ENCODE measurements at places on chromosomes 11 and 22. TPM values are rescaled to one million over a fixed set of nuclear protein-coding genes. Genes with fewer than 3 reads are reported as not detected.

SCN2B gene
- not detected for total RNA-seq

CLDN5 gene
- 0.47 TPM for total RNA-seq

MOGAT2 gene
- total RNA-seq, result not detected

TCN1 gene
- total RNA-seq, result not detected

TMEM191C gene
- total RNA-seq, result 0.59 TPM

PPP1R14B gene
- 238 TPM for total RNA-seq

OR8K5 gene
- not detected for total RNA-seq

CARD10 gene
- total RNA-seq, result not detected

SPDYC gene
- not detected for total RNA-seq

MMP13 gene
- total RNA-seq, result not detected

GRCh38 chr11:10349806-10350205 is 44.9 kb downstream of the ADM start:
- DNase-seq, result no peak

DNA sequence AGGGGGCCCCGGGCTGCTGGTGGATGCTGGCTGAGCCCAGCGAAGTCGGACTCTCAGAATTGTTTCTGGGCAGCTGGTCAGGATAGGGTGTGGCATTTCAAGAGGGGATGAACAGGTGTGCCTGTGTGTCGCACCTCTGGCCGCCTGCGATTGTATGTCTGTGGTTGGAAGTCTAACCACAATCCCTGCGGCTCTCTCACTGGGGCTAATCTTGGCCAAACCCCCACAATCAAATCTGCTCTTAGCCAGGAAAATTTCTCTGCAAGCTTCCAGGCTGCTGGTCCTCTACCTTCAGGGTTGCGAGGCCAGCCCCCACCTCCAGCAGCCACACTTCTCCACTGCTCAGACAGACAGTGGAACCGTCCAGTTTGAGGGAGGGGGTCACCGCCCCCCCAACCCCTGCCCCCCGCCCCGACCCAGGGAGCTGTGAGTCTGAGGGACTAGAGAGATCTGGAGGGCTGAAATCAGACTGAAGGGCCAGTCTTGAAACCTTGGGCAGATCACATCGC is 953 bp downstream of the ATG16L2 start:
- no peak for DNase-seq

DNA sequence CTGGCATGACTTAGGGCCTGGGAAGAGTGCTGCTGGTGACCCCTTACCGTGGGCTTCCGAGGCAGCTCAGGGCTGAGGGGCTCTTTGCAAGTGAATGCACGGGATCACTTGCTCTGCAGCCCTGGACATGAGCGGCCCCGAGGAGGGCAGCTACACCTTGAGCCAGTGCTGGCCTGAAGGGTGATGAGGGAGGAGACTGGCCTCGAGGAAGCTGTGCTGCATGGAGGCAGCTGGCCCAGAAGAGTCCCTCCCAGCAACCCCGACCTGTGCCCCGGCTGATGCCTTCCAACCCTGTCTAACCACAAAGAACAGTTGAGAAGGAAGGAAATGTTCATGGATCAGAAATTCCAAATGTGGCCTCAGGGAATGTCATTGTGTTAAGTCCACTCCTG is 45.2 kb downstream of the TBX1 start:
- no peak for DNase-seq

- DNase-seq, result no peak
Observed at GRCh38 chr11:829847-830294, 2.2 kb downstream of the CRACR2B start.

DNA sequence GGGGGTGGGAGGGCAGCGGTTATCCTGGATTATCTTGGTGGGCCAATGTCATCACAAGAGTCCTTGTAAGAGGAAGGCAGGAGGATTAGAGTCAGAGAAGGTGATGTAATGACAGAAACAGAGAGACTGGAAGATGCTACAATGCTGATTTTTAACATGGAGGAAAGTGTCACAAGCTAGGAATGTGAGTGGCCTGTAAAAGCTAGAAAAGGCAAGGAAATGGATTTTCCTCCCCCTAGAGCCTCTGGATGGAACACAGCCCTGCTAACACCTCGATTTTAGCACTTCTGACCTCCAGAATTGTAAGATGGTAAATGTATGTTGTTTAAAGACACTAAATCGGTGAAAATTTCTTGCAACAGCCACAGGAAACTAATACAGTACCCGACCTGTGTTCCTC is 109.3 kb downstream of the MN1 start:
- DNase-seq, result no peak

DNA sequence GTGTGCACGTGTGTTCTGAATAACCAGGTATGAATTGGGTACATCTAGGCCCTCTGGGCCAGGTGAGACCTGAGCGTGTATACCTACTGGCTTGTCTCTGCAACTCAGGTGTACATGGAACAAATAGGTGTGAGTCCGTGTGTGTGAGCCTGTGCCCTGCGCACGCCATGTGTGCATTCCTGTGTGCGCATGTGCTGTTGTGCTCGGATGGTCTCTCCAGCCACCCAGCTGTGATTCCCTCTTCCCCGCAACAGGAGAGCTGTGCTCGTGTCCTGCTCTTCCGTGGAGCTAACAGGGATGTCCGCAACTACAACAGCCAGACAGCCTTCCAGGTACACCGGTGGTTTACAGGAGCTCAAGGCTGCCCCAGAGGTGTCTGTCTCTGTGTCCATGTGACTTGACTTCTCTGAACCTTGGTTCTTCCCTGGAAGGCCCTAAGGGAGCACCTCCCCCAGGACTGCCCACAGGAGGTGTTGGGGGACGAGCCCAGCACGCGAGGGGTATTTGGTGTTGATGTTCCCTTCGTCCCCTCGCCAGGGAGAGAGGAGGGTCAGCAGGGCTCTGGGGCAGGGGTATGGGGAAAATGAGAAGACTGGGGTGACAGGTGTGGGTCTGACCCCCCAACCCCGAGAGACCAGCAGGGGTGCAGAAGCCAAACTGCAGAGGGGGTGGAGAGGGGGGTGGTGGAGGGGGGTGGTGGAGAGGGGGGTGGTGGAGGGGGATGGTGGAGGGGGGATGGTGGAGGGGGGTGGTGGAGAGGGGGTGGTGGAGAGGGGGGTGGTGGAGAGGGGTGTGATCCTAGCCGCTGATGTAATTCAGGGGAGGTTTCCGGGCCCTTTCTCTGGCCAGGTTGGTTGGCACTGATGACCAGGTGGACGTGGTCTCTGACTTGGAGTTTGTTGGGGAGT is 10.7 kb downstream of the SHANK3 start:
- DNase-seq, result no peak

DNA sequence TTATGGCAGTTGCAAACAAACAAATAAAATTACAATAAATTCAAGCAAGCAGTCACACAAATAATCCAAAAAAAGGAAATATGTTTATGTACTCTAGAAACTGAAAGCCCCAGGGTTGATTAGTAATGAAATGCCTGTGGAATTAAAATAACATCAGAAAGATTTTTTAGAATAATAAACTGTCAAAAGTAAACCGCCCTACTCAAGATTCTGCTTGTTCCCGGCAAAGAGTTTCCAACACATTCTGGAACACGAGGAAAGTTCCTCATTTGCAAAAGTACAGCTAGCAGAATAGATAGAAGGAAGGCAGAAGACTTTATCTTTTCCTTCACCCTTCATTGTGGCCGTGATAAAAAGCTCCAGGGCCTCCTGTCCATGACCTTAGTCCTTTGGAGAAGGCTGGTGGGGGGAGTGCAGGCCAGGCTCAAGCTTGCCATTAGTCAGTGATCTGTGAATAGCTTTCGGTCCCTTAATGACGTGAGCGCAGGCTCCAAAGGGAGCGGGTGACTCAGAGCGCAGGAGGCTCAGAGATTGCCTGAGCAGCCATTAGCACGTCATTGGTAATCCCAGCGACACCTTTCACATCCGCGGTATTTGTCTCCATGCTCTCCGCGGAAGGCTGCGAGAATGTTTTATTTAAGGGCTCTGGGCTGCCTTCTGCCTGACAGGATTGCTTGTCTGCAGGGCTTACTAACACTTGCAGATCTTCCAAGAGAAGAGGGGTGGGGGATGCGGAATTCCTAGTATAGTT is 458.3 kb downstream of the METTL15 start:
- no peak for DNase-seq

GRCh38 chr11:64324692-64325469 is 7.0 kb downstream of the PRDX5 start:
- no peak for DNase-seq

- DNase-seq, result no peak
Observed at GRCh38 chr11:103967985-103968384, 68.5 kb upstream of the DDI1 start.

GRCh38 chr11:44036811-44037657 is 10.7 kb upstream of the ACCSL start:
- peak; percentile 11 for DNase-seq

- DNase-seq, result no peak
Observed at GRCh38 chr11:59728913-59729312, 15.3 kb upstream of the OR10V1 start.

DNA sequence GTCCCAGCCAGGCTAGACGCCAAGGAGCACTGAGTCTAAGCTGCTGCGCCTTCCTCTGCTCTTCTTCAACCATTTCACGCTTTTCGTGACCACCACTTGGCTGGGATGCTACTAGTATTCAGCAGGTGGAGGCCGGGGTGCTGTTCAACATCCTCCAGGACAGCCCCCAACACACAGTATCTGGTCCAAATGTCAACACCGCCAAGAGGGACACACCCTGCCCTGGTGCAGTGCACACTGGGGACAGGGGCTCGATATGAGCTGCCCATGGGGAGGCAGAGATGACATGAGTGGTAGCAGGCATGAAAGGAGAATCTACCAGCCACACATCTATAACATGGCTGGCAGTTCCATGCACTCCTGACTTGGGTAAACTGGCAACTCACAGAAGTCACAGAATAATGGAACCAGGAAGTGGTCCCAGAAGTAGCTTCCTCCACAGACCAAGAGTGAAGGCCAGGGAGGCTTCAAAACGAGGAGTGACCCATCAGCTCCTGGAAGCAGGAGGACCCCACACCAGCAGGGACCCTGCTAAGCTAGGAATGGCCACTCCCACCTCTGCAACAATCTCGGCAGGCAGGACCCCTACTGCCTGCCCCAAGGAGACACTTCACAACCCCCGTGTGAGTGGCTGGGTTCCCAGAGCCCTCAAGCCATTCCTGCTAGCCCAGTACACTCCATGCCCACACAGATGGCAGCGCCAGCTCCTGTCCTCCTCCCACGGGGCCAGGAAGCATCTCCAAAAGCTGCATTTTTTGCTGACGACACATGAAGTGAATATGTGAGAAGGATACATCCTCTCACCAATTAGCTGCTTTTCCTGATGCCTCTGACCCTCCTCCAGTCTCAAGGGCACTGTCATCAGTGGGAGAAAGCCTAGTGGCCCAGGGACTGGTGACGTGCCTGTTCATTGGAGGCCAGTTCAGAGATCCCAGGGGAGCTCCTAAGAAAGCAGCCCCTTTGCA is 78.8 kb downstream of the DGCR2 start:
- DNase-seq, result no peak

DNA sequence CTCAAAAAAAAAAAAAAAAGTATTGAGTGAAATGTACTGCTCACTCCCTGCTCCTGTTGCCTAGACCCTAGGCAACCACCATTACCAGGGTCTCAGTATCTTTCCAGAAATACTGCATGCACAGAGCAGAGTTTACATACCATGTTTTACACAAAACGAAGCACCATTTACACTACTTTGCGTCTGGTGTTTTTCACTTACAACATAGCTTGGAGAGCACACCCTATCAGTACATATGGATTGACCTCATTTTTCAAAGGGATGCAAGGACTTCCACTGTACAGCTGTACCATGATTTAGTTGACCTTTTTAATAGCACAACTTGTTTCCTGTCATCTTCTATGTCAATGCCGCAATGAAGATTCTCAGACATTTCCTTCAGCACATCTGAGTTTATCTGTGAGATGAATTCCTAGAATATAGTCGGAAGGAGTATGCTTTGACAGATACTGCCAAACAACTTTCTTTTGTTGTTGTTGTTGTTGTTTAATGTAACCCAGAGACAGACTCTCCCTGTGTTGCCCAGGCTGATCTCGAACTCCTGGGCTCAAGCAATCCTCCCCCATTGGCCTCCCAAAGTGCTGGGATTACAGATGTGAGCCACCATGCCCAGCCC is 6.1 kb downstream of the MYH9 start:
- DNase-seq, result no peak

- DNase-seq, result no peak
Observed at GRCh38 chr11:103624708-103625623, 411.5 kb upstream of the DDI1 start.

GRCh38 chr11:70644343-70645060 is 246.2 kb downstream of the CTTN start:
- DNase-seq, result no peak

- DNase-seq, result no peak
Observed at GRCh38 chr22:32631507-32632255, 157.1 kb downstream of the FBXO7 start.

GRCh38 chr11:116229236-116229970 is 543.4 kb downstream of the BUD13 start:
- no peak for DNase-seq

- DNase-seq, result no peak
Observed at GRCh38 chr11:68164437-68164836, 43.2 kb upstream of the CHKA start.

DNA sequence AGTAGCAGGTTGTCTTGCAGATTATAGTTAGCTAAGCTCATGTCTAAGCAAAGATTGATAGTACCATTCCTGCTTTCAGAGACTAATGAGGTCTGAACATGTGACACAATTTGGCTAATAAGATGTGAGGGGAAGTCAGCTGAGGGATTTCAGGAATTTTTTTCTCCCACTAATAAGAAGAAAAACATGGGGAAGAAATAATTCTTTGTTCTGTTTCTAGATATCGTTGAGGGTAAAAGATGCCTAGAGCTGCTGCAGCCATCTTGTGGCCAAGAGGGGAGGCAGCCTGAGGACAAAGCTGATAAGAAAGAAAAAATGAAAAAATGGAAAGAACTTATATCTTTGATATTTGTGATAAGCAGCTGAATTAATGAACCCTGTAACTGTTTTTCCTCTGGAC is 1334.4 kb downstream of the LRRC4C start:
- DNase-seq, result no peak

DNA sequence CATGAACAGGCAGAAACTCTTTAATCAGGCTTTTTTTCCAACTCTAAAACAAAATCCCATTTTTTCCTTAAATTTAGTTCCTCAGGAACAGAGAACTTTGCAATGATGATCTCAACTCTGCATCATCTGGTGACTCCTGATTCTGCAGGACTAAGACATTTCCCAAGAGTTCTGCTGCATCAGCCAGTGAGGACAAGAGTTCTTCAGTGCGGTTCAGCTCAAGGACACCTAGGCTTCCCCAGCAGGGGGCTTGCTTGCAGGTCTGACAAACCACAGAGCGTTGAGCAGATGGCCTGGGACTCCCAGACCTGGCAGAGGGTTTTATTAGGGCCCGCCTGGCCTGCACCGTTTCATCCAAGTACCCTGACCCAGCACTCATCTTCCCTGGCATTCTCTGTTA is 6.4 kb downstream of the CDCA5 start:
- DNase-seq, result no peak
